ENCODE measurements at places on chromosomes 6 and 20.

GRCh38 chr20:37781626-37782025 lies 87.8 kb downstream of the CTNNBL1 start:
- no peak for DNase-seq

DNA sequence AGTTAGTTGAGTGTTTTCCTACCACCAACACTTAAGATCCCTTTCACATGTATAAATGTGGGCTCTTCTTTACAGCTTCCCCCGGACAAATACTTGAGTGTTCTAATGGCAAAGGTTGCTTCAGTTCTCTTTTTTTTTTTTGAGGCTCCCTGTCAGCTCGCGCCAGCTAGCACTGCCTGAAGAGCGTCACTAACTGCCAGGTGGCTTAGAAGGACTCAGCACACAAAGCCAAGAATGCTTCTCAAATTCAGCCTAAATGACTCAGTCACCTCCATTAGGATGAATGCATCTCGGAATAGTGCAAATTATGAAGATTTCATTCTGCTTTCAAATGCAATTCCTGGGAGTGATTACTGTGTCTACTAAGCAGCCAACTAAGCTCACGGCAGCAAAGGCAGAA lies 150.7 kb upstream of the BTBD3 start:
- DNase-seq, result no peak

GRCh38 chr6:106858653-106859092 lies 115.9 kb downstream of the CD24 start:
- DNase-seq, result no peak

- DNase-seq, result peak; percentile 69
Measured at GRCh38 chr6:113287396-113287795, 569.7 kb upstream of the MARCKS start.

DNA sequence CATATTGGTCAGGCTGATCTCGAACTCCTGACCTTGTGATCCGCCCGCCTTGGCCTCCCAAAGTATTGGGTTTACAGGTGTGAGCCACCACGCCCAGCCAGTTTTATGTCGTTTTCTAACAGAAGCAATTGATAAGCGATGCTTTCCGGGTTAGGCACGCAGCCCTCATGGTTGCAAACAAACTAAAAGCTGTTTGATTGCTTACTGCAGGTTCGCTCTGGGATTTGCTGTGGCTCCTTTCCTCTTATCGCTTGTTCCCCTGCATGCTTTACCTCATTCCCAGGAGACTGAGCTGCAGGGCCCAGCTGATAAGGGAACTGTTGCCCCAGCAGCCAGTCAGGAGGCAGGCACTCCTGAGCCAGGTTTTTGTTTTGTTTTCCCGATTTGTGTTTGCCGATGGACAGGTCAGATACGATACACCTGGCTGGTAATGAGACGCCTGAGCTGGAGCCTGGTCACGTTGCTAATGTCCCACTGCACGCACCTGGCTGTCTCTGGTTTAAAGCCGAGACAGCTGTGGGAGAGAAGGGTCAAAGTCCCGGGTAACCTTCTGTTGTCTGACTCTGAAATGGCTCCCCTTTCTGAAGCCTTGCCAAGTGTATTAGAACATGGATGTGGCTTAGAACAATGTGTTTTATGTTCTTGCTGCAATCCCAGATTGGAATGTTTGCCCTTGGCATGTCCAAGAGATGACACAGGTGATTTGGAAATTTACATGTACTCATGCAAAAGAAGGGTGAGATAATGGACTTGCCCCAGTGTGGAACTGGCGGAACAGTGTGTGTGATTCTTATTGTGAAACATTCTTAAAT lies 19.9 kb downstream of the DSP start:
- no peak for DNase-seq

GRCh38 chr6:161199850-161200249 lies 74.0 kb downstream of the AGPAT4 start:
- DNase-seq, result no peak

- no peak for DNase-seq
Measured at GRCh38 chr6:120348926-120349325, 985.4 kb downstream of the TBC1D32 start.

All from GM06990 (cell line).